HEK293T (cell line): ENCODE measurements at places on chromosomes 2 and 18.

- no peak for DNase-seq
Measured at GRCh38 chr18:6782861-6783260, 53.3 kb downstream of the ARHGAP28 start.

DNA sequence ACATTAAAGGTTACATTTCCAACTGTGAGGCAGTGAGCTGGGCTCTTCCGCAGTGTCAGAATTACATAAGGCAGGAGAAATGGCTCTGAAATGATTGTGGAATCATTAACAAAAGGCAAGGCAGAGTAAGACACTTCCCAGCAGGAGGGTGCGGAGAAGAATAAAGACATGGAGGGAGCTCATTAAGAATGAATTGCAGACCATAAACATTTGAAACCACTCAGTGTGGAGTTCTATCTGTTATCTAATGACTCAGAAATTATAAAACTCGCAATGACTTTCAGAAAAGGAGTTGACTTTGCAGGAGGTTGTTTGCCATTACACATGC, 77.0 kb downstream of the SMIM21 start:
- no peak for DNase-seq

- DNase-seq: no peak
Measured at GRCh38 chr2:97880334-97880733, 115.4 kb downstream of the TMEM131 start.

DNA sequence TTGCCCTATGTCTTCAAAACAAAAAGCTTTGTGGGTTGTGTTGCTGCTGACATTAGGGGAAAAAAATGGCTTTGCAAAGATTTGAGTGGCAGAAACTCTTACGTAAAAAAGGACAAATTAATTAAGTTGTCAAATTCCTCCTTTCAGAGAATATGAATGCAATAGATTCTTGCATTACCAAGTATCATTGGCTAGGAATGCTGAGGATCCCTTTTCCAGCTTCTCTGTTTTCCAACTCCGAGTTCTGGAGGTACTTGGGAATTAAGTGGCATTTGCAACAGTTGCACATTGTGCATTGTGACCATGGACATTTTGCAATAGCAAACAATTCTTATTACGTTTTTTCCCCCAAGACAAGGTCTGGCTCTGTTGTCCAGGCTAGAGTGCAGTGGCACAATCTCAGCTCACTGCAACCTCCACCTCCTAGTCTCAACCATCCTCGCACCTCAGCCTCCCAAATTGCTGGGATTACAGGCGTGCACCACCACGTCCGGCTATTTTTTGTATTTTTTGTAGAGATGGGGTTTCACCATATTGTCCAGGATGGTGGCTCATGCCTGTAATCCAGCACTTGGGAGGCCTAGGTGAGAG, 29.9 kb upstream of the PPP1CB start:
- no peak for DNase-seq

- DNase-seq: no peak
Measured at GRCh38 chr18:42126586-42126985, 171.6 kb downstream of the PIK3C3 start.

DNA sequence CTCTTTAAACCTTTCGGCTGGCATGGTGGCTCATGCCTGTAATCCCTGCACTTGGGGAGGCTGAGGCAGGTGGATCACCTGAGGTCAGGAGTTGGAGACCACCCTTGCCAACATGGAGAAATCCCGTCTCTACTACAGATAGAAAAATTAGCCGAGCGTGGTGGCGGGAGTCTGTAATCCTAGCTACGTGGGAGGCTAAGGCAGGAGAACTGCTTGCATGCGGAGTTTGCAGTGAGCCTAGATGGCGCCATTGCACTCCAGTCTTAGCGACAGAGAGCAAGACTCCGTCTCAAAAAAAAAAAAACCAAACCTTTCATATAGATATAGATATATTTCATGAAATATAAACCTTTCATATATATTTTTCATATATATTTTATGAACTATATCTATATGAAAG, 864.7 kb downstream of the TRIB2 start:
- DNase-seq: no peak

GRCh38 chr2:188051706-188052105, 240.0 kb upstream of the GULP1 start:
- DNase-seq: no peak

- no peak for DNase-seq
Measured at GRCh38 chr18:54060343-54061005, 164.0 kb downstream of the MBD2 start.

- no peak for DNase-seq
Measured at GRCh38 chr2:233178994-233179847, 72.3 kb upstream of the ATG16L1 start.

GRCh38 chr2:229300790-229301189, 29.7 kb upstream of the PID1 start:
- no peak for DNase-seq

DNA sequence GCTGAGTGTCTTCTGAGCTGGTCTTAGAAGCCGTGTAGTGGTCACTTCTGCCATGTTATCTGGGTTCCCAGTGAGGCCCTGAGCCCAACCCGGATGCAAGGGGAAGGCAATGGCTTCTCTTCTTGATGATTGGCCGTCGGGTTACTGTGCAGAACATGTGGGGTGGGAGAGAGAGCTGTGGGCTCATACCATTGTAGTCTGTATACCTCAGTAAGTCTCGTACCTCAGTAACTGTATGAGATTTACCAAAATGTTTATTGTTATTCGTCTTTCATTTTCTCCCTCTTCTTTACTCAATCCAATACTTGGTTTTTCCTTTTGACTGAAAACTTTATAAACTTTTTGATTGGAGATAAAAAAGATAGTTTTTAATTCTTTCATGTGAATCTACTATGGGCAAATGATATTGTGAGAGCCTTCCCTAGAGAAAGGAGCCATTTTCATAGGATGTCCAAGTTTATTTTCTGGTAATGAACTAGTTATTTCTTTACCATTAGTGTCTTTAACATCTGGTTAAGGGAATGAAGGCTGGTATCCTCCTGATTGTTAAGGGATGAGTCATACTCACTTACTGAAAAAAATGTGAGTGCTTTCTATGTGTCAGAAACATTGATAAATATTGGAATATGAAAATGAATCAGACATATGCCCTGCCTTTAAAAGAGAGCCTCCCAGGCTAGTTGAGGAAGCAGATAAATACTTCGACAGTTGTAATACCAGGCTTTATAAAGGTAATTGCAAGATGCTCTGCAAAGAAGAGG, 129.9 kb downstream of the PRPF40A start:
- no peak for DNase-seq

GRCh38 chr18:3998698-3999333, 456.3 kb downstream of the DLGAP1 start:
- DNase-seq: peak; percentile 8

DNA sequence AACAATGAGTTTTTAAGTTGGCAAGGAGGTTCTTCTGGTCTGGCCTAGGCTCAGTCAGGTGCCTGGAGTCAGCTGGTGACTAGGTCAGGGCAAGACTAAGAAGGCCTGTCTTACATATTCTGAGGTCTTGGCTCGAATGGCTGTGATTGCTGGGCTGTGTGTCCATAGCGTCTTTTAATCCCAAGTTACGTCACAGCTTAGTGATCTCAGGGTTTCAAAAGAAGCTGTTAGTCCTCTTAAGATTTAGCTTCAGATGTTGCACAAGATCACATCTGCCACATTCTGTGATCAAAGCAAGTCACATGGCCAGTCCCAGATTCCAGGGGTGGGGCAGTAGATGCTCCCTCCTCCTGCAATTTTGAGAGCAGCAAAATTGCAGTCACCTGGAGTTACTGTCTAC, 61.3 kb downstream of the PKP4 start:
- no peak for DNase-seq
